Left renal pelvis (tissue), 4 donors: ENCODE measurements at places on chromosomes 4 and X. TPM values are rescaled to one million over a fixed set of nuclear protein-coding genes. Genes with fewer than 3 reads are reported as not detected.

DNA sequence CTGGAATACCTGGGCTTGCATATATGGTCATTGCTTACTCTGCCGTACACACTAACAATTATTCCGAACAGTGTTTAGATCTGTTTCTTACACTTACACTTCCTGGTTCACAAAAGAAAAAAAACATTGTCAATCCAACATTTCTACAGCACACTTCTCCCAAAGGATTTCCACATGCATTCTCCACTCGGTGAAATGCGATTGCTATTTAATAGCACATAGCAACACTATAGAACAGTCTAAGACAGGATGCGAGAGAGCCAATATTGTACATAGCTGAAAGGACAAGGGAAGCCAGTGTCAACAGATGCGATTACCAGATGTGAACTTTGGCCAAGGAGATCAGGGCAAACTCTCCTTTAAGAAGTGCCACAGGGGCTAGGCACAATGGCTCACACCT lies 220.7 kb upstream of the GPC4 start:
- DNase-seq = no peak

GRCh38 chr4:150886597-150886996 lies 128.5 kb downstream of the LRBA start:
- DNase-seq = no peak

- DNase-seq = no peak
Measured at GRCh38 chr4:6657242-6658208, 17.0 kb downstream of the MRFAP1 start.

The MXD4 gene
- 60.1 TPM for polyA plus RNA-seq

- peak; percentile 51 for DNase-seq
Measured at GRCh38 chrX:38561126-38561868, at the start of gene TSPAN7. TSS of gene TSPAN7 (plus strand) at chrX:38561542. CDS start at chrX:38561547, 5 bp downstream.

GRCh38 chr4:168478868-168479267 lies 1.4 kb downstream of the DDX60L start:
- DNase-seq = no peak

DNA sequence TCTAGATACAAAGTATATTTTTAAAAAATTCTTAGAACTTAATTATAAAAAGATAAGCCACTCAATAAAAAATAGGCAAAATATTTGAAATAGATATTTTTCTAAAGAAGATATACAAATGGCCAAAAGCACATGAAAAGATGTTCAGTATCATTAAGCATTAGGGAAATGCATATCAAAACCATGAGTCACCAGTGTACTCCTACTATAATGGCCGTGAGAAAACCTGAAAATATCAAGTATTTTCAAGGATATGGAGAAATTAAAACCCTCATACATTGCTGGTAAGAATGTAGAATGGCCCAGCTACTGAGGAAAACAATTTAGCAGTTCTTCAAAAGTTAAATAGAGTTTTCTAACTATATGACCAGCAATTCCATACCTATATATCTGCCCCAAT lies 337.9 kb downstream of the CAMK2D start:
- DNase-seq = no peak

DNA sequence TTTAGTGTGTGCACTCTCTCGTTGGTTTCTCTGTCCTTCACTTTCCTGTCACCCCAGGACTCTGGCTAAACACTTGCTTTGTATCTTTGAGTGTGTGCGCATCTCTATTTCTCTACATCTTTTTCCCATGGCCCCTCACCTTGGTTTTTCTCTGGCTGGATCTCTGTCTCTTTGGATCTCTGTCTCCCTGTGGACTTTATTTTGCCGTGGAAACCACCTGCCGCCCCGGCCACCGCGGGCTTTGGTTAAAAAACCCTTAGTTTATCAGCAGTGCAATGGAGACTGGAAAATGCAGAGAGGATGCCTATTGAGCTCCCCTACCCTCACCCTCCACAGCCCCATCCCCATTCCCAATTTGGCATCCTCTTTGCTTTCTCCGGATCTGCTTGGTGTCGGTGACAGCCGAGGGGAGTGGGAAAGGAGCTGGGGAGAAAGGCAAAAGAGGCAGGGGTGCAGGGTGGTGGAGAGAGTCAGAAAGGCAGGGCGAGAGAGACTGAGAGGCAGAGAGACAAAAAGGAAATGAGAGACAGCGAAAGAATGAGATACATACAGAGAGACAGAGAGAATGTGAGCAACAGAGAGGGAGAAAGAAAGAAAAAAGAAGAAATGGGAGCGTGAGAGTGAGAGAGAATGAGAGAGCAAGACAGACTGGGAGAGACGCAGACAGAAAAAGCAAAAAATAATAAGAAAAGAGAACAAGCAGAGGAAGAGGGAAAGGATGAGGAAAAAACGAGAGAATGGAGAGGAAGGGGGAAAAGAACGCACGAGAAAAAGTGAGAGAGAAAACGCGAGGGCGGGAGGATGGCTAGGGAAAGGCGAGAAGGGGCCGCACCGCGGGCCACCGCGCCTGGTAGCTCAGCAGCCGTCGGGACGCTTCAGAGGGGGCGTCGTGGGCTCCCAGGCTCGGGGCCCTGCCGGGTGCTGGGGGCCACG lies 688 bp downstream of the GPR101 start:
- DNase-seq = no peak

- DNase-seq = no peak
Measured at GRCh38 chr4:157223456-157223855, 2.9 kb downstream of the GRIA2 start.

The CSAG1 gene
- polyA plus RNA-seq = not detected

The FABP2 gene
- polyA plus RNA-seq = 1.0 TPM

GRCh38 chr4:69849969-69850368 lies 10.0 kb downstream of the SULT1E1 start:
- DNase-seq = no peak

The GPR50 gene
- polyA plus RNA-seq = not detected

DNA sequence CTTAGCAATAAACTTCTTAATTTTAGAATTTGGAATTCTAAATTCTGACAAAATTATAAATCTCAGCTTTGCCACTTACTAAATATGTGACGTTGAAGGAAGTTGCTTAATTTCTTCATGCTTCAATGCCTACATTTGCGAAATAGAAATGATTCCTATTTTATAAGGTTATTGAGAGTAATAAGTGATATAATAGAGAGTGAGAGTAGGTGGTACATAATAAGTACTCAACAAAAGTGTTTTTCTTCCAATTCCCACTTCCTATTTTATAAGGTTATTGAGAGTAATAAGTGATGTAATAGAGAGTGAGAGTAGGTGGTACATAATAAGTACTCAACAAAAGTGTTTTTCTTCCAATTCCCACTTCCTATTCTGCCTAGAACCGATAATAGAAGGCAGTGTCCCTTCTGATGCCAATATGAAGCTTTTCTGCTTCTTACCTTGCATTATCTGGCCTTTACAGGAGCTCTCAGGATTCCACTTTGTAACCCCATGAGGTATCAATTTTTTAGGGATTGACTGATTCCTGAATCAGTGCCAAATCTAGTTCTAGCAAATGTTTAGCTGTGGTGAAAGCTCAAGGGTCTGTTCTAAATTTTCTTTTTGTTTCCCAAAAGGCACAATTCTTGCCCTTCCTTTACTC lies 31.4 kb downstream of the VSIG4 start:
- no peak for DNase-seq

- DNase-seq = no peak
Measured at GRCh38 chr4:176156656-176157055, 38.7 kb downstream of the SPATA4 start.

DNA sequence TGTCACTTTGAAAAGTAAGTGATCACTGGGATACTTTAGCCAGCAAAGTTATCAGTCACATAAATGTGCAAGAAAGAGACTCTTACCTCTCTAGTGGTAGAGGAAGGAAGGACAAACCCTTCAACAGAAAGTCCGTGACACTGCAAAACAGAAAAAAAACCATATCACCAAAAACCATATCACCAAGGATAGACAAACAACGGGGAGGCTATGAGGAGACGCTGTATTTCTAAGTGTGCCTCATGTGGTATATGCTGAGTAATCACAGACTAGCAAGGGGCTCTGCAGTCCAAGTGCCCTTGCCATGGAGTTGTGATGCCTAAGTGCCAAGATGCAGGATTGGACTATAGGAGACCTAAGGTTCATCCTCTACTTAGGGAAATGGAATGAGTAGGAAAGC lies 11.5 kb upstream of the HDAC8 start:
- no peak for DNase-seq
